ENCODE measurements at places on chromosomes 12 and 14. TPM values are rescaled to one million over a fixed set of nuclear protein-coding genes. Genes with fewer than 3 reads are reported as not detected.

Gene DLGAP5
- 26.4 TPM for total RNA-seq

Gene KMT2D
- total RNA-seq = 107 TPM

Gene SLCO1B3
- total RNA-seq = not detected

Gene CFAP54
- 0.17 TPM for total RNA-seq

Gene SCNN1A
- total RNA-seq = 0.05 TPM

Gene CAPZA3
- not detected for total RNA-seq

DNA sequence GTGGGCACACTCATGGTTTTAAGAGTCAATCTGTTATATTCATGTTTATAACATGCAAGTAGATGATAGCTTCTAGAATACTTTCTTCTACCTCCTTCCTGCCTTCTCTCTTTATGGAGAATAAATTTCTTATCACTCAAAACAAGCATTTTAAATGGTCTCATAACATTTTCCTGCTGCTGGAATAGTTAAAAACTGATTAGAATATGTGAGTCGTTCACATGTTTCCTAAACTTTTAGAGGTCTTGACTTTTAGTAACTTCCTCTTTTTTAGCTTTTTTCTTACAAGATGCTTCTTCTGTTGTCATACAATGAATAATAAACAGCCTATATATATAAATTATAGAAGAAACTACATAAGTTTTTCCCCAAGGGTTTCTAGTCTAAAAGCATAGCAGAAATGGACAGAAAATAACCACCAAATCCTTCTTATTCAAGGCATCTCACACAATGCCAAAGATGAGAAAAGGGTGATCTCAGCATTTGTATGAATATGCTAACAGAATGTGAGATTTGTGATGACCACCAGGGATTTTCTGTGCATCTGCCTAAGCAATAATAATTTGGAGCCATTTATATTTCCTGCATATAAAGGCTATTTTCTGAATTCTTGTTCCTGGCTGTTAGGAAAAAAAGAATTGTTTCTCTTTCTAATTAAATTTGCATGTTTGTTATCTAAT, 127.8 kb downstream of the DAAM1 start:
- peaks cover 6% of the 10 kb centered on the region for H3K4me1 ChIP-seq
- H3K4me3 ChIP-seq = no peak overlapping the region
- no peaks in the 10 kb centered on the region for H3K36me3 ChIP-seq
- peaks cover 2% of the 10 kb centered on the region for H3K27me3 ChIP-seq
- no peak for DNase-seq
- no peak overlapping the region for H3K27ac ChIP-seq

DNA sequence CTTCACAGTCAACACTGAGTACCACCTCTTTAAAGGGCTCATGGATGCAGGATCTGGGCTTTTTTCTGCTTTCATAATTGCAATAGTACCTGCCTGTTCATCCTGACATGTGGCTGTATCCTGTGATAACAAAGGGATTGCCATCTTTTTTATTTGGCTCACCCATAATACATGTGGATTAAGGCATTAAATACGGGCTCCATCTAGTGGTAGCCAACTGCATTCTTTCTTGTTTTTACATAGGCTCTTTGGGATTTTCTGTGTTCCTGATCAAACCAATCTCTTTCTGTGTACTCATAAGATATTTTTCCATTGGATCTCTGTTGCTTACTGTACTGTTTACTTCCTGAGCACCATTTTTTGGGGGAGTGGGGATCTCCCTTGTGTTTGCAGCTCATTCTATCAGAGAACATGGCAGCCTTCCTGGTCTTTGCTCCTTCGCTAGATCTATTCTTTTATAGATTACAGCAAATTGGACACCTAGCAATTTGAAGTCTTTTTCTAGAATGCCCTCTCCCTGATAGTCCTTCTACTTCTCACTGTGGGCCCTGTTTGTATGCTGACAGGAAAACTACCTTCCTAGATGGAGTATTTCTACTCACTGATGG, 723.4 kb upstream of the MDGA2 start:
- no peak for DNase-seq
- no peak overlapping the region for H3K4me3 ChIP-seq
- no peak overlapping the region for H3K27ac ChIP-seq
- no peaks in the 10 kb centered on the region for H3K27me3 ChIP-seq
- no peaks in the 10 kb centered on the region for H3K36me3 ChIP-seq

DNA sequence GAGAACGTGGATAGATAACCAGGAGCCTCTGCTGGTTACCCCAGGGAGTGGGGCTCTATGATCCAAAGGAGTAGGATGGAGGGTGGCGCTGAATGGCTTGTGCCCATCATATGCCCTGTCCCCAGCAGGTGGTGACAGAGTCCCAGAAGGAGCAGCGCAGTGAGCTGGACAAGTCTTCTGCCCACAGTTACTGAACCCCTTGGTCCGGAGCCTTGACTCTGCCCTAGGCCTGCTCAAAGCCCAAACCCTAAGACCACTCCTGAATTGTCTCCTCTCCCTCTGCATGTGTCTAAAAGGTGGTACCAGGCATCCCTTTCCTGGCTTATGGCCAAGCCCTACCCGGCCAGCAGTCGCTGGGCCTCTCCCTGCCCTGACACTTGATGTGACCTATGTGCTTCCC, 3.2 kb downstream of the PRPH start:
- no peak for DNase-seq
- no peak overlapping the region for H3K27ac ChIP-seq
- H3K27me3 ChIP-seq = peaks cover 47% of the 10 kb centered on the region
- H3K4me1 ChIP-seq = peaks cover 11% of the 10 kb centered on the region
- H3K36me3 ChIP-seq = no peaks in the 10 kb centered on the region

DNA sequence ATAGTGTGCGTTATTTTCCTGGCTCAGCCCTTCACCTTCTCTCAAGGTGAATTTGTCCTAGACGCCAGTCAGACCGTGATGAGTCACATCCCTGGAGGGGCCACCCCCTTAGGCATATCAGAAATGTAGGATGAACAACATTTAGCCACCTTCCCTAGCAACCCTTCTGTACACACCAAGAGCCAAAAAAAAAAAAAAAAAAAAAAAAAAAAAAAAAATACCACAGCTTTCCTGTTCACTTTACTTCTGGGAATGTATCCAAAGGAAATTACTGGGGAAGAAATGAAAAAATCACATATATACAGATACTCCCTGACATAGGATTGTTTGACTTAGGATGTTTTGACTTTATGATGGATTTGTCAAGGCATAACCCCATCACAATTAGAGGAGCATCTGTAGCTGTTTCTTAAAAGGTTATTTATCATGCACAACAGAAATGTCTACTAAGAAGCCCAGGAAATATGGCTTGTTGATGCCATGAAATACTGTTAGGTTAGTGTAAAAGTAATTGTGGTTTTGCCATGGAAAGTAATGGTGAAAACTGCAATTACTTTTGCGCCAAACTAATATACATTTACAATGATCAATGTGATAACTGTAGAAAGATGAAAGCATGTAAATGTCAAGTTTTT, 68.2 kb upstream of the BDKRB2 start:
- peaks cover 6% of the 10 kb centered on the region for H3K27me3 ChIP-seq
- no peak for DNase-seq
- H3K4me3 ChIP-seq = no peak overlapping the region
- no peaks in the 10 kb centered on the region for H3K4me1 ChIP-seq

DNA sequence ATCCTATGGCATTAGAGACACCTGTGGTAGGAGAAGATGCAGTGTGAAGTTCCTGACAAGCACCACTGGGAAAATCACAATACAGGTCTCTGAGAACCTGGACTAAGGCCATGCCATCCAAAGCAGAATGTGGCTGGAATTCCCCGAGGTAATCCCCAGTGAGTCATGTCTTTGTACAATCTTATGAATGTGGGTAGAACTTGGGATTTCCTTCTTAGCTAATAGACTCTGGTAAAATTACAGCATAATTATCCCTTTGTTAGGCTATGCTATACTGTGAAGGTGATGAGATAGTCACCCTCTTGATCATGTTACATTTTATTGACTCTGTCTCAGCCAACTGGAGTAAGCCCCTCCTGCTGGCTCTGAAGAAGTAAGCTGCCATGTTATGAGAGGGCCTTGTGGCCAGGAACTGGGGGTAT, 224.3 kb upstream of the DCN start:
- H3K27ac ChIP-seq = no peak overlapping the region
- peaks cover 3% of the 10 kb centered on the region for H3K27me3 ChIP-seq
- no peaks in the 10 kb centered on the region for H3K4me1 ChIP-seq

DNA sequence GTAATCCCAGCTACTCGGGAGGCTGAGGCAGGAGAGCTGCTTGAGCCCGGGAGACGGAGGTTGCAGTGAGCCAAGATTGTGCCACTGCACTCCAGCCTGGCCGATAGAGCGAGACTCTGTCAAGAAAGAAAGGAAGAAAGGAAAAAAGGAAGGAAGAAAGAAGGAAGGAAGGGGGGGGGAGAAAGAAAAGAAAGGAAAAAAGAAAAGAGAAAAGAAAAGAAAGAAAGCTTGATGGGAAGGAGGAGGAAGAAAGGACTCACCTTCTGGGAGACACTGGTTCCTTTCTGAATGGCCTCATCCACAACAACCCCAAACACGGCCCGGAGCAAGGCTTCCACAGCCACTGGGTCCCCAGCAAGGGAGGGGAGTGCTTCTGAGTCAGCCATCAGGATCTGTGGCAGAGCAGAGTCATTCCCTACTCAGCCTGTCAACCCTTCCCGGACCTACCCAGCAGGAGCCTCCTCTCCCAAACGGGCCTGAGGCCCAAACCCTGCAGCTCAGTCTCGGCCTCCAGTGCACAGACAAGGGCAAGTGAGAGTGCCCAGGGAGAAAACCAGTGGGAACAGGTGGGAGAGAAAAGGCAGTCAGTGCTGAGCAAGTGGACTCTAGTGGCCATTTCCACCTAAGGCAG, 7.3 kb upstream of the ZNF740 start:
- no peak for DNase-seq
- no peaks in the 10 kb centered on the region for H3K27me3 ChIP-seq
- peaks cover 12% of the 10 kb centered on the region for H3K36me3 ChIP-seq
- H3K27ac ChIP-seq = no peak overlapping the region
- peaks cover 12% of the 10 kb centered on the region for H3K4me1 ChIP-seq
- no peak overlapping the region for H3K4me3 ChIP-seq

DNA sequence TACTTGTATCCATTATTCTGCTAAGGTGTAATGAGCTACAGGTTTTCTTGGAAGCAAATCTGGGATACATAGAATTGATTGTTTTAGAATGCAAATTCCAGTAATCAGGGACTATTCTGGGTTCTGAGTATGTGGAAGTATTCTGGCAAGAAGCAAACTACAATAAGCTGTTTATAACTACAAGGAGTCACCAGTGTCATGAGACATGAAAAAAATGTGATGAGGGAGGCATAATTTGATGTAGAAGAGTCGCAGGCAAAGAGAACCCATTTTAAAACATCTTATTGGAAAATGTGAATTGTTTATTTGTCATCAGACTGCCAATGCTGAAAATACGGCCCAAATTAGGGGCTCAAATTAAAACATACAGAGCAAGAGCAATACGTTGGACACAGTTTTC, 321.8 kb upstream of the E2F7 start:
- H3K36me3 ChIP-seq = no peaks in the 10 kb centered on the region
- no peaks in the 10 kb centered on the region for H3K4me1 ChIP-seq
- DNase-seq = no peak

DNA sequence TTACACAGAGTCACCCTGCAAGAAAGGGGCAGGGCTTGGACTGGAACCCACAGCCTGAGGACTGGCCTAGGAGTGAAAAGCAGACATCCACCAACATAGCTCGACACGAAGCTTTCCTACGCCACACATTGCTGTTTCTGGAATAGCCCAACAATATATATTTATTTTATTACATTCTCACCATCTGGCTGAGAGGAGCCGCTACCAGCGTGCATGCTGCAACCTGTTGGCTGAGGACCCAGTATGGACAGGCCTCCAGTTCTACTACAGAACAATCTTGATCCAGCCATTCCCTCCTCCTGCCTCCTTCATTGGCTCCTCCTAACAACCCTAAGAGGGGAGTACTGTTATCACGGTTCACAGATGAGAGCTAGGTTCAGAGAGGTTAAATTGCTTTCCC, 35.6 kb upstream of the TBX5 start:
- no peaks in the 10 kb centered on the region for H3K4me1 ChIP-seq
- H3K4me3 ChIP-seq = no peak overlapping the region
- H3K36me3 ChIP-seq = no peaks in the 10 kb centered on the region
- peaks cover 75% of the 10 kb centered on the region for H3K27me3 ChIP-seq
- no peak for DNase-seq

DNA sequence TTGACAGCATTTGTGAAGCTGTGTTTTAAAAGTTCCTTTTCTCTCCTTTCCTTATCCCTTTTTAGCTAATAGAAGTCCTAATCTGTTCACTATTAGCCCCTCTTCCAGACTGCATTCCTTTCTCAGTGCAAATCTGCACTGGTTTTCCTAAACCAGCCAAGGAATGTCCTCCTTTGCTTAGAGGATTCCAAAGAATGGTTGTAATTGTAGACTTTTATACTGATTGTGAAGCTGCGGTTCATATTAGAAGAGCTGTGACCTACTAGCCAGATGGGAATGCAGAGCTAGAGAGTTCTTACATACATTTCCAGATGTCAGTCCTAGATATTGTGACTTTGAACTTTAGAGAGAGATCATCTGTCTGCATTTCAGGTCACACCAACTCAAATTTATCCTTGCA, 79.8 kb downstream of the MYRFL start:
- no peak overlapping the region for H3K4me3 ChIP-seq
- no peaks in the 10 kb centered on the region for H3K4me1 ChIP-seq
- DNase-seq = no peak
- no peak overlapping the region for H3K27ac ChIP-seq
- peaks cover 2% of the 10 kb centered on the region for H3K27me3 ChIP-seq

DNA sequence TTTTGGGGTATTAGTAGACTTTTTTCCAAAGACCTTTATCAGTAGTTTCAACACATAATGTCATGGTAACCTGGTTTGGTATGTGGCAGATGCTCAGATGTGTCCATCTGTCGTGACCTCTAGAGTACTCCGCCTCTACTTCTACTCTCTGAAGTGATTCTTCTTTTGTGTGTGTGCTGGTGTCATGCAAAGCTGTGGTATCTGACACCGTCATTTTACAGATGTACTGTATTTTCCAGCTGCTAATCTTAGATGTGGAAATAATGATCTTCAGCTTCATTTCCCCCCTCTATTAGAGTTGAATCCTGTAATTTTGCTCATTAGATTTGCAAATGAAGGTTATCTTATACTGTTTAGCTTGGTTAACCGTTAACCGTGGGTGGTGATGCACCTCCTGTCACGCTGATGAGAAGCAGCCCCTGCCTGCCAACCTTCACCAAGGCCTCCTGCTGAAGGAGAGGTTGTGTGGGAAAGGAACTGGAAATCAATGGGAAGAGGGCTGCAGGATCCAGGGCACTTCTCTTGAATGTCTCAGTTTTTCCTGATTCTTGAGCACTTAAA, 222.4 kb upstream of the AMIGO2 start:
- peaks cover 63% of the 10 kb centered on the region for H3K4me1 ChIP-seq
- H3K27me3 ChIP-seq = no peaks in the 10 kb centered on the region
- H3K36me3 ChIP-seq = peaks cover 25% of the 10 kb centered on the region
- H3K4me3 ChIP-seq = no peak overlapping the region
- no peak for DNase-seq
